Upper lobe of left lung (tissue), 6 donors: ENCODE measurements at places on chromosomes 6 and 20. TPM values are rescaled to one million over a fixed set of nuclear protein-coding genes. Genes with fewer than 3 reads are reported as not detected.
A peak's percentile ranks its signal among the peaks of the same experiment; 100 is the strongest.

ACTL10 gene
- 1.7 TPM for total RNA-seq

GRCh38 chr6:158170656-158171081 is 2.5 kb downstream of the GTF2H5 start:
- DNase-seq = no peak
- H3K27me3 ChIP-seq = no peaks in the 10 kb centered on the region
- H3K4me3 ChIP-seq = no peak overlapping the region
- peaks cover 14% of the 10 kb centered on the region for H3K4me1 ChIP-seq
- no peaks in the 10 kb centered on the region for H3K36me3 ChIP-seq

- H3K27ac ChIP-seq = no peak overlapping the region
- H3K4me3 ChIP-seq = peak overlapping the region; percentile 60
- H3K27me3 ChIP-seq = peaks cover 13% of the 10 kb centered on the region
- no peak for DNase-seq
- H3K4me1 ChIP-seq = peaks cover 16% of the 10 kb centered on the region
Measured at GRCh38 chr6:43454290-43454695, 1.1 kb downstream of the DLK2 start.

AVP gene
- total RNA-seq = not detected

- H3K36me3 ChIP-seq = no peaks in the 10 kb centered on the region
- no peak for DNase-seq
- H3K4me3 ChIP-seq = no peak overlapping the region
- no peak overlapping the region for H3K27ac ChIP-seq
- H3K27me3 ChIP-seq = no peaks in the 10 kb centered on the region
Measured at GRCh38 chr6:40185486-40185885, 251.2 kb upstream of the MOCS1 start.

C20orf204 gene
- total RNA-seq = 2.1 TPM

- H3K4me3 ChIP-seq = no peak overlapping the region
- peaks cover 10% of the 10 kb centered on the region for H3K4me1 ChIP-seq
- H3K27ac ChIP-seq = no peak overlapping the region
- H3K36me3 ChIP-seq = no peaks in the 10 kb centered on the region
Measured at GRCh38 chr20:62787866-62788265, 8.4 kb upstream of the MRGBP start.

OTOR gene
- total RNA-seq = not detected

CDH22 gene
- total RNA-seq = 0.10 TPM

NKAPL gene
- 0.61 TPM for total RNA-seq

- DNase-seq = no peak
- no peaks in the 10 kb centered on the region for H3K4me1 ChIP-seq
- H3K27ac ChIP-seq = no peak overlapping the region
Measured at GRCh38 chr20:64009811-64010387, 26.1 kb upstream of the C20orf204 start.

- no peaks in the 10 kb centered on the region for H3K27me3 ChIP-seq
- H3K4me1 ChIP-seq = peaks cover 32% of the 10 kb centered on the region
- no peak overlapping the region for H3K4me3 ChIP-seq
- DNase-seq = no peak
Measured at GRCh38 chr6:36677059-36677749, 1.3 kb upstream of the CDKN1A start.

FOXF2 gene
- total RNA-seq = 11.3 TPM

DNA sequence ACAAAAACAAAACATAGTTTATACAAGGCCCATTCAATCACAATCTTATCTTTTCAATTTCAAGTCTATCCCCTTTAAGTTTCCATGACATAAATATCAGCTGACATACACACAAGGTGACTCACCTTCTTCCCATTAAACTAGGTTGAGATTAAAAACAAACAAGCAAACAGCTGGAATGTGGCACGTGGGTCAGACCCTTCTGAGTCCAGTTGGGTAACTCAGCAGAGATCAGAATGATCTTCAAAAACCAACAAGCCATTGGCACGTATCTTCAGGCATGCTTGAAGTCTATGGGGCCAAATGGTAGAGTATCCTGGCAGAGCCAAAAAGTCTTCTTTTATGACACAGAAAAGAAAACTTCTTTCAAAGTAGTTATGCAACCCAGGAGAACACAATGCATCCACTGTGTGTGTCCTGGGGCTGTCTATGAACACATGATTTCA is 603.5 kb upstream of the CITED2 start:
- H3K27ac ChIP-seq = no peak overlapping the region
- no peak for DNase-seq
- no peak overlapping the region for H3K4me3 ChIP-seq
- peaks cover 28% of the 10 kb centered on the region for H3K4me1 ChIP-seq

GRCh38 chr6:34829137-34829536 is 37.3 kb downstream of the BLTP3A start:
- H3K4me3 ChIP-seq = no peak overlapping the region
- no peaks in the 10 kb centered on the region for H3K4me1 ChIP-seq
- H3K27ac ChIP-seq = no peak overlapping the region

GRCh38 chr20:23165964-23166363 is 79.8 kb upstream of the CD93 start:
- H3K4me1 ChIP-seq = peaks cover 20% of the 10 kb centered on the region
- no peaks in the 10 kb centered on the region for H3K27me3 ChIP-seq
- no peak overlapping the region for H3K4me3 ChIP-seq

DNA sequence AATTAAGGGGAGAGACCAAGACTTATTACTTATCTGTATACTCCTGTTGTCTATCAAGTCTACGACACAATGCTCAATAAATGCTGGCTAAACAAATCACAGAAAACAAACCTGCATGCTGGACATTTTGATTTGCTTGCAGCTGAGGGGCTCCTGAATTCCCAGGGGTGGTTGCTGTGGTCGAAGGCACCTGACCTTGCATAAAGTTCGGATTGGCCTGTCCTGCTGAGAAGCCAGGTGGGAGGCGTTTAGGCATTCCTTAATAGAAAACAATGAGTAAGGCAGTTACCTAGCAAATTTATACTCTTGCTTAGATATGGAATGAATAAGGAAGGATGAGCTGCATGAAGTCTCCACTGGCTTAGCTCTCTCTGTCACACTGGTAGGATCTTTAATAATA is 50.5 kb downstream of the TP53INP2 start:
- H3K4me3 ChIP-seq = no peak overlapping the region
- peaks cover 95% of the 10 kb centered on the region for H3K36me3 ChIP-seq
- no peaks in the 10 kb centered on the region for H3K4me1 ChIP-seq
- DNase-seq = no peak
- no peaks in the 10 kb centered on the region for H3K27me3 ChIP-seq

TAGAP gene
- total RNA-seq = 19.3 TPM

GRCh38 chr6:117352466-117353081 is 73.2 kb downstream of the ROS1 start:
- no peaks in the 10 kb centered on the region for H3K4me1 ChIP-seq
- H3K27me3 ChIP-seq = no peaks in the 10 kb centered on the region
- no peaks in the 10 kb centered on the region for H3K36me3 ChIP-seq
- no peak overlapping the region for H3K27ac ChIP-seq
- no peak for DNase-seq
- H3K4me3 ChIP-seq = no peak overlapping the region

DNA sequence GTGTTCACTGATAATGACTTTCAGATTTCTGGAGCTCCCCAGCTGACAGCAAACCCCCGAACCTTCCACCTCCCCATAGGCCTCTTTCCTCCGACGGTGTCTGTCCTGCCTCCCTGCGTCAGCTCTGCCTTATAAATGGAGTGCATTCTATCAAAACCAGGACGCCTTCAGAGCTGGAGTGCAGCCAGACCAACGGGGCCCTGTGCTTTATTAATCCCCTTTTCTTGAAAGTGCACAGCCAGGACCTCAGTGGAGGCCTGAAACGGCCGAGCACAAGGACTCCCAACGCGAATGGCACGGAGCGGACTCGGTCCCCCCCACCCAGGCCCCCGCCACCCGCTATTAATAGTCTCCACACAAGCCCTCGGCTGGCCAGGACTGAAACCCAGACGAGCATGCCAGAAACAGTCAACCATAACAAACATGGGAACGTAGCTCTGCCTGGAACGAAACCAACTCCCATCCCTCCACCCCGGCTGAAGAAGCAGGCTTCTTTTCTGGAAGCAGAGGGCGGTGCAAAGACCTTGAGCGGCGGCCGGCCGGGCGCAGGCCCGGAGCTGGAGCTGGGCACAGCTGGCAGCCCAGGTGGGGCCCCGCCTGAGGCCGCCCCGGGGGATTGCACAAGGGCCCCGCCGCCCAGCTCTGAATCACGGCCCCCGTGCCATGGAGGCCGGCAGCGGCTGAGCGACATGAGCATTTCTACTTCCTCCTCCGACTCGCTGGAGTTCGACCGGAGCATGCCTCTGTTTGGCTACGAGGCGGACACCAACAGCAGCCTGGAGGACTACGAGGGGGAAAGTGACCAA is 42.3 kb upstream of the NAA20 start:
- H3K27me3 ChIP-seq = no peaks in the 10 kb centered on the region
- H3K36me3 ChIP-seq = no peaks in the 10 kb centered on the region
- H3K27ac ChIP-seq = peak overlapping the region; percentile 90
- H3K4me1 ChIP-seq = peaks cover 49% of the 10 kb centered on the region
